ENCODE measurements at places on chromosomes 3 and 15.

GRCh38 chr3:104642827-104643226, 723.9 kb upstream of the ALCAM start:
- DNase-seq: peak; percentile 14

GRCh38 chr3:33437556-33438283, 2.5 kb downstream of the UBP1 start:
- DNase-seq: peak; percentile 15

DNA sequence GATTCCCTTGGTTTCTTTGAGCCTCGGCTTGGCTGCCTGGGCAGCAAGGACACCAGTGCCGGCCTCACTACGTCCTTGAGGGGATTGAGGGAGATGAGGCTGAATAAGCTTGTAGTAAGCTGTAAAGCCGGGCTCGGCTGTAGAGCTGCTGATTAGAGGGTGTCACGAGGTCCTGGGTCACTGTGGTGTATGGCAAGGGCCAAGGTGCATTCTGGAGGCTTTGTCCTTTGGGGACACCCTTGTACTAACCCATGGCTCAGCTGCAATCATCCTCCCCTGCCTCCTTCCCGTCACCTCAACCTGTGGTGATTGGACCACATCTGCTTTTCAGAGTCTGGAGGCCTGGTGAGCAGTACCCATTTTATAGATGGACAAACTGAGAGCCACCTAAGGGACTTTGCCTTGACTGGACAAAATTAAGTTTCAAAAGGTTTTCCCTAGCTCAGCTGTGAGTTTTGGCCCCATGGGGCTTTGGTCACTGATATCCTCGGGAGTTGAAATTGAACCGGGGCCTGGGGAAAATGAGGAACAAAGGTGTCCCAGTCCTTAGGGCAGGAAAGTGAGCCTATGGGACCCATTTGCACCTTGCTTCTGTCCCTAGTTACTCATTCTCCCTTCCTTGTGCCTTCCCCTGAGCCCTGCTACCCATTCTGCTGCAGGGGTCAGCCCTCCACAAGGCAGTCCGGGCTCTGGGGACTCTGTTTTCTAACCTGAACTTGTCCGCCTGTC, 2.4 kb downstream of the SLC6A6 start:
- no peak for DNase-seq

DNA sequence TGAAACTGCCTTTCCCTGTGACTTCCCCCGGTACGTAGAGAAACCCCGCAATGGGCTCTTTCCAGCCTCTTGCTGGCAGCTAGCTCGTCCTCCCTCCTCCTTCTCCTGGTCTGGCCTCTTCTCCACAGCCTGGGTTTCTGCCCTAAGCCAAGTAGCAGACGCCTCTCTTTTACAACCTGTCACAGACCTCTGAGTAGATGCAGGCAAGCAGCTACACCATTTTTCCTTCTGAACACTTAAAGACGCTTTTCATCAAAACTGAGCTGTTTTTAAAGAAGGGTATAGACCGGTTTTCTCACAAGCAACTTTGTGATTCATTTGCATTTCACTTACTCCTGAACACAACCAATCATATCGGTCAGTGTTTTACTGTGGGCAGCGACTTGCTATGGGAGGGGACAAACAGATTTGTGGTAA, 32.0 kb downstream of the ADAMTSL3 start:
- DNase-seq: no peak
